SK-N-DZ (cell line): ENCODE measurements at places on chromosomes 5 and 9.

GRCh38 chr5:53126521-53126920 lies 17.0 kb upstream of the MOCS2 start:
- no peak for DNase-seq

DNA sequence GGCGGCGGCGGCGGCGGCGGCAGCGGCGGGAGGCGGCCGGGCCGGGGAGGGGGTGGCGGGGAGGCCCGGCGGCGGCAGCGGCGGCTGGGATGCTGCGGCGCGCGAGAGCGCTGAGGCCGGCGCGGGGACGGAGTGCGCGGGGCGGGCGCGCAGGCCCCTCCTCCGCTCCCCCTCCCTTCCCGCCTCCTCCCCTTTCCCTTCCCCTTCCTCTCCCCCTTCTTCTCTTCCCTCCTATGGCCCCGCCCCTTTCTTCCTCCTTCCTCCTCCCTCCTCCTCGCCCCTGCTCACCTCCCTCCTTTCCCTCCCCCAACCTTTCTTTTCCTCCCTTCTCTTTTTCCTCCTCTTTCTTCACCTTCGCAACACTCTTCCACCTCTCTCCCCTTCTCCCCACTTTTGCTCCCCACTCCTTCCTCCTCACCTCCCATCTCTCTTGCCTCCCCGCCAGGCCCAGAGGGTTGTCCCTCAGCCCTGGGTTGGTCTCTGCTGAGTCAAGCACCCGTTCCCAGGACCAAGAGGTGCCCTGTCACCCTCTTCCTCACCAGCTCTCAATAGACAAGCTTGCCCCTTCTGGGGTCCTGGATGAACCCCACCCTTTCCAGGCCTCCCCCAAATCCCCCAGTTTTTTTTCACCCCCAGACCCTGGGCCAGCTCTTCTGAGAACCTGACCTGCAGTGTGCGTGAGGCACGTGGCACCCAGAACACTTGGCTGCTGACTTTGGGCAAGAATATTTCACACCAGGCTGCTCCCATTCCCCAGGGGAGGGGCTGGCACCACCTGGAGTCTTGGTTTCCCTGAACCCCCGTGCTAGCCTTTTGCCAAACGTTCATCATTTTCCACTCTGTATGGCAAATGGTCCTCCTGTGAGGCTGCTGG lies at the start of gene SEMA4D:
SEMA4D (minus strand) TSS at position 136 of the 874 bp plus-strand sequence. CDS start 92,657 bp downstream, outside the sequence.
- DNase-seq = peak; percentile 78

- no peak for DNase-seq
These were observed 830 bp downstream of the S100Z start for GRCh38 chr5:76850543-76851145.

DNA sequence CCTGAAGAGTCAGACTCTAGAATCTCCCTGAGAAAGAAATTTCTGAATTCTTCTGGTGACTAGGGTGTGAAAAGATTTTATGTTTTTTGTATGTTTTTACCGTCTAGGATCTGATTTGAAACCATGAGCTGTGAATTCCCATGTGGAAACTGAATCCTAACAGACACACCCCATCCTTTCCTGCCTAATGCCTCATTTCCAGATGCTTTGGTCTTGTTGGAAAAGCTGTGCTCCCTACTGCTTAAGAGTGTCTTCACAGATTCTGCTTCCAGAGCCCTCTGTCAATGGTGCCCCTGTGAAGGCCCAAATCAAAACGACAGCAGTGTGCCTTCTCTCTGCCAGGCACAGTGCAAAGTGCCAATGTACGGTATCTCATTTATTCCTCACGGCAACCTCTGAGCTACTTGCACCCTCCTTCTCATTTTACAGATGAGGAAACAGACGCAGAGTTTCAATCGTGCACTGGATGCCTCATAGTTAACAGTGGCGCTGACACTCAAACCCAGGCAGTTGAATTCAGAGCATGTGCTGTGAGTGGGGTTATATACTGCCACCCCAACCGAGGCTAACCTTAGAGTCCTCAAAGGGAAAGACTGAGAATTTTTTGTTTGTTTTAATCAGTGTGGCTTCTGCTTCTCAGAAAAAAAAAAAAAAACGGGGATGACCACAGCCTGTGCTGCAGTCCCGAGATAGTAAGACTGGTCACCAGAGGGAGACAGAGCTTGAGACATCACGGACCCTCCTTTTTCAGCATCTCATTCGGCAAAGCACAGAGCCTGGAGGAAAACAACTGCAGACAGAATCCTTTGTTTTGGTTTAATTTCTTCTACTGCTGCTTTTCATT lies 188.4 kb downstream of the SNCAIP start:
- DNase-seq = peak; percentile 68

GRCh38 chr5:135371622-135372232 lies 27.3 kb downstream of the MACROH2A1 start:
- DNase-seq = no peak

- DNase-seq = no peak
These were observed 16.7 kb downstream of the TJP2 start for GRCh38 chr9:69190863-69191181.
